Ascending aorta (tissue), 2 donors: ENCODE measurements at places on chromosomes 3 and 15. TPM values are rescaled to one million over a fixed set of nuclear protein-coding genes. Genes with fewer than 3 reads are reported as not detected.

The CEP97 gene
- 1.3 TPM for total RNA-seq

The MST1R gene
- not detected for total RNA-seq

The CDHR4 gene
- total RNA-seq: not detected

The GPR27 gene
- total RNA-seq: 2.4 TPM

The HCLS1 gene
- 19.8 TPM for total RNA-seq

The GCNT3 gene
- total RNA-seq: not detected

The CCR8 gene
- total RNA-seq: not detected
